Endodermal cell (in vitro differentiated cells): ENCODE measurements at places on chromosomes 11 and 22. TPM values are rescaled to one million over a fixed set of nuclear protein-coding genes. Genes with fewer than 3 reads are reported as not detected.

- no peak overlapping the region for H3K27ac ChIP-seq
- no peak for DNase-seq
- H3K4me1 ChIP-seq, result peaks cover 11% of the 10 kb centered on the region
- no peak overlapping the region for H3K4me3 ChIP-seq
- no peaks in the 10 kb centered on the region for H3K27me3 ChIP-seq
Measured at GRCh38 chr11:119652907-119653659, 75.9 kb downstream of the NECTIN1 start.

- H3K36me3 ChIP-seq, result no peaks in the 10 kb centered on the region
- no peaks in the 10 kb centered on the region for H3K4me1 ChIP-seq
- no peak for DNase-seq
Measured at GRCh38 chr11:1490651-1491050, 4.1 kb upstream of the MOB2 start.

GRCh38 chr11:119421941-119422808 lies 797 bp downstream of the THY1 start:
- peaks cover 37% of the 10 kb centered on the region for H3K27me3 ChIP-seq
- no peak overlapping the region for H3K27ac ChIP-seq
- no peaks in the 10 kb centered on the region for H3K4me1 ChIP-seq

Gene LRRC74B
- total RNA-seq, result 0.12 TPM in 1 of 3 replicates, not detected in the others

Gene NLRP14
- total RNA-seq, result 0.18 and 0.33 TPM in 2 replicates

- H3K27me3 ChIP-seq, result no peaks in the 10 kb centered on the region
- no peak overlapping the region for H3K4me3 ChIP-seq
- DNase-seq, result no peak
- no peaks in the 10 kb centered on the region for H3K36me3 ChIP-seq
Measured at GRCh38 chr22:44030051-44030701, 6.1 kb downstream of the PARVB start.

Gene FJX1
- 9.5 and 11.7 TPM in 2 replicates for total RNA-seq

GRCh38 chr11:19200410-19201201 lies 1.2 kb downstream of the CSRP3 start:
- H3K4me3 ChIP-seq, result no peak overlapping the region
- H3K36me3 ChIP-seq, result no peaks in the 10 kb centered on the region
- no peak for DNase-seq
- H3K27ac ChIP-seq, result no peak overlapping the region
- no peaks in the 10 kb centered on the region for H3K4me1 ChIP-seq

DNA sequence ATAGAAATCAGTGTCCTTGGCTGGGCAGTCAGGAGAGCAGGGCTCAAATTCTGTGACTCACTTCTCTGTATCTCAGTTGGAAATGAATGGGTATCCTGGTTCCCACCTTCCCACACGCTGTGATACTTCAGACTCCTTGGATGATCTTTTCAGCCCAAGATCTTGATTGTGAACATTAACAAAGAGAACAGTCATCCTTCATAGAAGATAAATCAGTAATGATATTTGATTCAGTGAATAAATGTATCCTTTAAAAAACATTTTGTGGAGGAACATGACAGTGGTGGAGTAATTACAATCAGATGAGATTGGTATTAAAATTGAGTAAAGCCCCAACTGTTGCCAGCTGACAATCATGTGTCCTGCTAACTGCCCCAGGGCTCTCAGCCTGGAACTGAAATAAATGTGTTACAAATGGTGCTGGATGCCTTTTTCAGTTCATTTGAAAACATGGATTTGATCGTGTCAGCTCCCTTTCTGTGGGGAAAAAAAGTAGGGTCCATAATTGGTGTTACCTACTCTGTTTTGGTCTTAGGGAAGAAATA lies 72.9 kb upstream of the OR5AN1 start:
- no peak overlapping the region for H3K4me3 ChIP-seq
- no peaks in the 10 kb centered on the region for H3K4me1 ChIP-seq
- no peak overlapping the region for H3K27ac ChIP-seq
- no peaks in the 10 kb centered on the region for H3K36me3 ChIP-seq
- DNase-seq, result no peak

- no peaks in the 10 kb centered on the region for H3K27me3 ChIP-seq
- peak; percentile 20 for DNase-seq
- H3K27ac ChIP-seq, result no peak overlapping the region
- H3K4me1 ChIP-seq, result peaks cover 16% of the 10 kb centered on the region
- no peaks in the 10 kb centered on the region for H3K36me3 ChIP-seq
Measured at GRCh38 chr11:73199446-73199845, 18.6 kb upstream of the P2RY2 start.

- no peak for DNase-seq
- H3K27ac ChIP-seq, result no peak overlapping the region
- no peaks in the 10 kb centered on the region for H3K27me3 ChIP-seq
- H3K4me1 ChIP-seq, result peaks cover 8% of the 10 kb centered on the region
Measured at GRCh38 chr22:46574438-46574992, 37.1 kb upstream of the CELSR1 start.

- no peak overlapping the region for H3K27ac ChIP-seq
- H3K4me1 ChIP-seq, result peaks cover 7% of the 10 kb centered on the region
- no peak for DNase-seq
- H3K36me3 ChIP-seq, result peaks cover 17% of the 10 kb centered on the region
Measured at GRCh38 chr11:82927264-82927880, 25.8 kb downstream of the DDIAS start.

GRCh38 chr11:112016088-112016764 lies 9.0 kb upstream of the DLAT start:
- no peak overlapping the region for H3K4me3 ChIP-seq
- H3K36me3 ChIP-seq, result no peaks in the 10 kb centered on the region
- DNase-seq, result no peak
- H3K27ac ChIP-seq, result peak overlapping the region; percentile 77
- peaks cover 4% of the 10 kb centered on the region for H3K4me1 ChIP-seq

DNA sequence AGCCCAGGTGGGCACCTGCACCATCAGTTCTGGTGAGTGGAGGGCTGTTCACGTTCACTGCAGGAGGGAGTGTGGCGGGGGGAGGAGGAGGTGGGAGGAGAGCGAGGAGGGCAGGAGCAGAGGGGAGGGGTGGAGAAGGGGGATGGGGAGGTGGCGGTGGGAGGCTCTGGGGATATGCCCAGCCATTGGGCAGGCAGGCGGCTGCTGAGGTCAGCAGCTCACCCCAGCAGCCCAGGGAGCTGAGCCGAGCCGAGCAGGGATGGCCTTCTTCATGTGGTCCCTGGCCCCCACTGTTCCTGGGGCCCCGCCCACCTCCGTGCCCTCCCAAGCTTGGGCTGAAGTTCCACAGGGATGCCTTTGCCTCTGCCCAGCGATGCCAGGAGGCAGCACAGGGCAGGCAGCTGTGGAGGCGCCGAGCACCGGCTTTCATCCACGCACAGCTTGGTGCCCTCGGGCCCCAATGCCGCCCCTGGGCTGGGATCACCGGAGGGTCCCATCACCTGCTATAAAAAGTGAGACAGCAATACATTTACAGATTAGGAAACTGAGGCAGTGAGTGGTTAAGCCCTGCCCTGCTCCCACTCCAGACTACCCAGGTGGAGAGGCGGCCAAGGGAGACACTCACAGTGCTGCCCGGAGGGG lies 21.6 kb downstream of the RTN4R start:
- H3K4me3 ChIP-seq, result no peak overlapping the region
- peak; percentile 75 for DNase-seq
- H3K27ac ChIP-seq, result peak overlapping the region; percentile 71
- H3K27me3 ChIP-seq, result no peaks in the 10 kb centered on the region
- peaks cover 31% of the 10 kb centered on the region for H3K4me1 ChIP-seq

Gene IGSF9B
- total RNA-seq, result 22.7 and 23.0 TPM in 2 replicates

GRCh38 chr22:46537946-46538813 lies 760 bp upstream of the CELSR1 start:
- peak; percentile 80 for DNase-seq
- peaks cover 26% of the 10 kb centered on the region for H3K27me3 ChIP-seq
- H3K4me1 ChIP-seq, result no peaks in the 10 kb centered on the region
- H3K36me3 ChIP-seq, result peaks cover 11% of the 10 kb centered on the region

Gene VWCE
- 8.8 and 13.3 TPM in 2 replicates for total RNA-seq

DNA sequence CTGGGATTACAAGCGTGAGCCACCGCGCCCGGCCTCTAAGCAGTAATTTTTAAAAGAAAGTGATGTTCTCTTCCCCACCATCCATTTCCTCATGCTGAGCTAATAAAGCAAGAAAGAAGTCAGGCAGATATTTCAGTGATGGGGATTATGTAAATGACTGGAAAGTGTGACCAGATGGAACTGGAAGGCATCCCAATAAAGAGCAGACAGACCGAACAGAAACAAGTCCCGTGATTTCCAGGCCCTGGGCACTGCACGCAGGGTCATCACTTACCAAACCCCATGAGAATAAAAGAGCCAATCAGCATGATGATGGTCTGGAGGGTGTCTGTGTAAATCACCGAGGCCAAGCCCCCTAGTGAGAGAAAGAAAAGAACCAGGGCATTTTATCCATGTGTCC lies 18.2 kb downstream of the SLC5A4 start:
- no peak overlapping the region for H3K4me3 ChIP-seq
- no peaks in the 10 kb centered on the region for H3K27me3 ChIP-seq
- H3K36me3 ChIP-seq, result peaks cover 18% of the 10 kb centered on the region

DNA sequence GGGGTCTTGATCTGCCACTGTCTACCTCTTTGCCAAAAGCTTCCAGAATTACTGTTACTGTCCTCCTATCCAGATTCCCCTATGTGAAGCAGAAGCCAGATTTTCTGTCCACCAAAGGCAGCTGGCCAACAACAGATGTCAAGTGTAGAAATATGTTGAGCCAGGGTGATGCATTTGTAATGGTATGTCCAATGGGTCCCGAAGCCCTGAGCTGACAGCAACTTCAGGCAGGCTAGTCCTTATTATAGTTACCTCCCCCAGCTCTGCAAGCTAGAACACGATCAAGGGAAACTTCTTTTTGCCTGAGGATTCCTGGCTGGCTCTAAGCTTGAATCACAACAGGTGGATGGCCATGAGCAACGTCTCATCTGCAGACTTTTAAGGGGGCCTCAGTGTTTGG lies 10.2 kb downstream of the PAMR1 start:
- H3K27me3 ChIP-seq, result no peaks in the 10 kb centered on the region
- H3K4me3 ChIP-seq, result no peak overlapping the region
- H3K27ac ChIP-seq, result no peak overlapping the region
- no peak for DNase-seq
- peaks cover 16% of the 10 kb centered on the region for H3K4me1 ChIP-seq
- H3K36me3 ChIP-seq, result no peaks in the 10 kb centered on the region

Gene C22orf42
- total RNA-seq, result 0.18 and 0.20 TPM in 2 replicates

DNA sequence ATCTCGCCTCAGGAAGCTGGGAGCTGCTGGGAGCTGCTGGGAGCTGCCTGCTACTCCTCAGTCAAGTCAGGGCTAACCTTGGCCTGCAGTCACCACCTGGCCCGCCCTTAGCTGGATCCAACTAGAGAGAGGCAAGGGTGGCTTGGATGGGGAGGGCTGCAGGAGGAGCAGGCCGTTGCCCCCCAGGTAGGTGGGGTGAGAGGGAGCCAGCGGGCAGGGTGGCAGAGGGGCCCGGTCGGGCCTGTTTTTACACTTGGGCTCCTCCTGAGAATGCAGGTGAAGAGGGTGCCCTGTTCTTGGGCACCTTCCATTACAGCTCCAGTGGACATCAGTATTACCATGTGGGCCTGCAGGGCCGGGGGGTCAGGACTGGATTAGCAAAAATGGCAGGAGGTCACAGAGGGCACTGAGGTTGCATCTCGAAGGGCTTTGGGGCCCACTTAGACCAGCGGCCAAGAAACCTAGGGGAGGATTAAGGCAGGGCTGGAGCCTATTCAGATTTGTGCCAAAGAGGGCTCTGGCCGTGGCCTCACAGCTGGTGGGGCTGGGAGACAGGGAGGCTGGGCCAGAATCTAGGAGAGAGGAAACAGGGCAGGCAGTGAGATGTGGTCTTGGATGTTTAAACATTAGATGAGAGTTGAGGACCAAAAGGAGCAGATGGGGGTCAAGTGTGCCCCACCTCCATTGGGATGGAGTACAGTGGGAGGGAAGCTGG lies 60.8 kb upstream of the TTLL12 start:
- no peak for DNase-seq
- H3K27ac ChIP-seq, result no peak overlapping the region
- no peaks in the 10 kb centered on the region for H3K36me3 ChIP-seq
- H3K4me1 ChIP-seq, result no peaks in the 10 kb centered on the region

Gene DGCR6L
- 49.7 to 53.9 TPM (median 53.7 TPM) in 3 replicates for total RNA-seq

Gene PC
- 16.7 to 24.4 TPM (median 20.2 TPM) in 3 replicates for total RNA-seq

Gene CASP5
- not detected in 2 replicates for total RNA-seq

DNA sequence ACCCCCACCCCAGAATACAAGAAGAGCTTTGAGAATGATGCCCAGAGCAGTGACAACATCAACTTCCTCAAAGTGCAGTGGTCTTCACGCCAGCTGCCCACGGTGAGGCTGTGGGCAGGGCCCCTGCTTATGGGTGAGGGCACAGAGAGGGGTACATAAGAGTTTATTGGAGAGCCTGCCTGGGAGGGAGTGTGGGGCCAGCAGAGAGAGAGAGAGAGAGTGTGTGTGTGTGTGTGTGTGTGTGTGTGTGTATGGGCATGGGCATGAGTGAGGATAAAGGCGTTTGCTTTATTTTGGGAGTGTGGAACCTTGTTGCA lies 9.5 kb downstream of the PHOX2A start:
- no peak overlapping the region for H3K4me3 ChIP-seq
- peak; percentile 12 for DNase-seq
- H3K27me3 ChIP-seq, result peaks cover 3% of the 10 kb centered on the region
- no peaks in the 10 kb centered on the region for H3K4me1 ChIP-seq
- H3K36me3 ChIP-seq, result peaks cover 91% of the 10 kb centered on the region

DNA sequence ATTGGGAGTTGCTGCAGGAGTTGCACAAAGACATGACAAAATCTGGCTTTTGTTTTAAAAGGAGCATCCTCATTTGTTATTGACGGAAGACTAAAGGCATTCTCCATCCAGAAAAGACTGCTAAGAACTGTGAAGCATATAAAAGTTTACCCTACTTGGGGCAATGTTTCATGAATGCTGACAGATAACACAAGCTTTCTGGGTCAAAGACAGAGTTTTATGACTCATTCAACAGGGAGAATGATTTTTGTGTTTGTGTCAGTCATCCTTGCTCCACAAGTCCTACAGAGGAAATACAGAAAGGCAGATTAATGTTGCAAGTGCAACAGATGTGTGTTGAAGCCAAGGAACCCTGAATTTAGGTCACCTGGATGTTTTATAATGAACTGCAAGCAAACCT lies 2.5 kb downstream of the GLYATL1 start:
- H3K4me3 ChIP-seq, result no peak overlapping the region
- no peaks in the 10 kb centered on the region for H3K36me3 ChIP-seq
- H3K27me3 ChIP-seq, result no peaks in the 10 kb centered on the region
- DNase-seq, result no peak

Gene PLAAT5
- total RNA-seq, result 15.4 and 18.1 TPM in 2 replicates

Gene CEND1
- total RNA-seq, result 0.14 TPM in 1 of 2 replicates, not detected in the other
